ENCODE measurements at places on chromosomes 3 and 15.

DNA sequence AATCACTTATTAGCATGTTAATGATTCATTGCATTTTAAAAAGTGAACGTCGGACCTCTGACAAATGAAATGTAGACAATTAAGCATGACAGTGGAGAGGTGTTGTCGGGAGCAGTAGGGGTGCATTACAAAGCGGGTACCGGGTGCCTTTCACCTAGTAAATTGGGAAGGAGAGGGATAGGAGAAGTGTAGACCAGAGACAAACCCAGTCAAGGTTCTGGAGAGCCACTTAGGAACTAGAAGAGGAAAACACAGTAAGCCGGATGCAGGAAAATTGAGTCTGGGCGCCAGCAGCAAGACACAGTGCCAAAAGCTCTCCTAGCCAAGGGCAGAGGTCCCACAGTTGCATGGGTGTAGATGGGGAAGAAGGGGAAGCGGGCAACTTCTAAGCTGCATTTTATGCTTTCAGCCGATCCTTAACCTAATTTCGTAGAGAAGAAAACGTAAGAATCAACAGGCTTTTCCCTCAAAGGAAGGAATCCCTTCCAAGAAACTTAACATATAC is 3.1 kb upstream of the CERS3 start:
- DNase-seq, result no peak

- no peak for DNase-seq
Observed at GRCh38 chr15:89018207-89018606, 70.0 kb upstream of the ABHD2 start.

DNA sequence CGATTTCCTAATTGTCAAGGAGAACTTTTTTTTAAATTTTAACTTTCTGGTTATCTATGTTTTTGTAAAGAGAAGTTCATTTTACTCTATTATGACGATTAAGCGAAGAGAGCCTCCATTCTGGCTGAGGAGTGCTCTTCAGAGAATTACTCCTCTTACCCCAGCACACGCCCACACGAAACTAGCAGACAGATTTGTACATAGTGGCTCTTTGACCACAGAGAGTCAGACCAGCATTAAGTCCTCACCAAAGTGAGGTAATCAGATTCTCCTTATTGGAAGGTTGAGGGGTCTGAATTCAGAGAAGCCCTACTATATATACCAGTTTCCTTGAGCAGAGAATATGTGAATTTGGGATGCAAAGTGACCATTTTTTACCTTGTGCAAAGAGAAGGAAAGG is 204.8 kb upstream of the TSC22D2 start:
- DNase-seq, result no peak

DNA sequence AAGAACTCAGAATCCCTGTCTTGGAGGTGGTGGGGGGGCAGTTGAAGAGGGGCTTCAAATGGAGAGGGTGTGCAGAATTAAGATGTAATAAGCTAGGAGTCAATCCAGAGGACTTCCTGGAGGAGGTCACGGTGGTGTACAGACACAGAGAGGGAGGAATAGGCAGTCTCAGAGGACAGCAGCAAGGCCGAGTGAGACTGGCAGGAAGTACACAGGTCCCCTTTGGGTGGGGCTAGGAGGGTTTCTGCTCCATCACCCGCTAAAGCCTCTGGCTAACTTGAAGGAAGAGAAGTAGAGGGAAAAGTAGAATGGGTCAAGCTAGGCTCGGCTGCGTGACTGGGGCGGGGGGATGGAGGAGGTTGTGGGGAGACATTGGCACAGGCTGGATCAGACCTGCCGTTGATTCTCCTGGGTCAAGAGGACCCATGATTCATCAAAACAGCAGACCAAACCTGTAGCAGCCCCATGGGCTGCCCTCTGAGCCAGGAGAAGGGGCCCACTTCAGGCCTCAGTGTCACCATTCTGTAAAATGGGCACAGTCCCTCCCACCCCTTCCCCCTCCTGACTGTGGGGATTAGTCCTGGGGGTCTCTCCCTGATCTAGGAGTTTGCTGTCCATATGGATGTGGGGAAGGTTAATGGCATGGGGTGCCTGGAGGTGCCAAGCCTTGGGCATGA is 16.9 kb downstream of the CSPG4 start:
- DNase-seq, result no peak

DNA sequence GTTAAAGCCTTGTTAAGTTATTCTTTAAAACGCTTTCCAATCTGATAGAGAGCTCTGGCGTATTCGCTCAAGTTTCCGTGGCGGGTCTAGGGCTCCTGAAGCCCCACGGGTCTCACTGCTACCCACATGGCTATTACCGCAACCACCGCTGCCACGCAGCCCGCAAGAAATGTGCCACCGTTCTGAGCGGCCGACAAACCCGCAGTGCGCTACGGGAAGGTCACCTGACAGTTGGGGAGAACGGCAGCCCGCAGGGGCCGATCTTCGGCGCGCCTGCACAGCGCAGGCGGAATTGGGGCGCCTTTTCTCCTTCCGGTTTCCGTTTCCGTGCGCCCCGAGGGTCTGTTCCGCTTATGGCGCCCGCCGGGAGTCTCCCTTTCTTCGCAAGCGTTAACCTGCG is 76.6 kb upstream of the SNRPN start:
- DNase-seq, result no peak

DNA sequence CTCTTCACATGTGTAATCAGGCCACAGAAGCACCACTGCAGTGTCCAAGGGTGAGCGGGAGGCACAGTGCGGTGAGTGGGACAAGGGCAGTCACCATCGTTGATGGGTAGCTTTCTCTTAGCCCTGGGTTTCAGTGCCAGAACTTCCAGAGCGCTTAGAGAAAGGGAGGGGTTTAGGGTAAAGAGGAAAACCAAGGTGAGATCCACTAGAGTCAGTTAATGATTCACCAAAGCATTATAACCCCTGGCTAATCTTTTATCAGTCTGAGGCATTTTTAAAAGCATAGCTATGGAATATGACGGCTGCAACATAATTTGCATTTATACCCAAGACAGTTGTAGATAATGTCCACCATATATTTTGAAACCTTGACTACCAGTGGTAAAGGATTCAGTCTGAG is 94.8 kb downstream of the SHQ1 start:
- DNase-seq, result no peak

DNA sequence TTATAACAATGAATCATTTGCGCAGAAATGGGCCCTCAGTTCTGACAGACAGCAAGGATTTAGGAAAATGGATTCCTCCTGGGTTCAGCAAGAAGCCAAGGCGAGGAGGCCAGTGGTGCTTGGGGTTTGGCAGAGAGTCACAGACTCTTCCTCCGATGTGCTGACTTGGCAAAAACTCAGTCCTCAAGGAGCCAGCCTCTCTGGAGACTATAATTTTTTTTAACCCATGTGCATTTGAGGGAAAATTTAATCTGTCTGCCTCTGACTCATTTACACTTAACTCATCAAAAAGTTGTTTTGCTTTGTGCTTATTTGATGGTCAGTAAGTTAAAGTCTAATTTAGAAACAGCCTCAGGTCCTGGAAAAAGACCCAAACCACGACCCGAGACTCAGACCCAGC is 34.2 kb upstream of the SLC24A5 start:
- no peak for DNase-seq

GRCh38 chr15:32918547-32918946 is 200.7 kb downstream of the GREM1 start:
- DNase-seq, result no peak

- no peak for DNase-seq
Observed at GRCh38 chr3:21042184-21042583, 708.8 kb downstream of the ZNF385D start.

- DNase-seq, result no peak
Observed at GRCh38 chr3:57735405-57735804, 20.7 kb upstream of the SLMAP start.

DNA sequence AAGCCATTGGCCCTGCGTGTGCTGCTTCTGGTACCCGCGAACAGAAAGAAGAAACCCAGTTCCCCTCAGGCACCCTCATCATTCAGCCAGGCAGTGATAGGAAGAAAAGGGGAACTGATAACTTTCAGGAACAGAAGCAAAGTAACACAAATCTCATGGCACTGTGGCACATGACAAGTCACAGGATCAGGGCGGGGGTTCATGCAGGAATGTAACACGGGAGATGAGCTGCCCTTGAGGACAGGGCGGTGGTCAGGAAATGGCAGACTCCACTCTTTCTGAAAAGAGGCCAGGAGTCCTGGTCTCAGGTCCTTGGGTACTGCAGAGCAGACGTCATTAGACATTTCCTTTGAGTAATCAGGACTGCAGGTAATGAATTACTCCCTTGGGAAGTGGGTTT is 95.5 kb downstream of the CCNL1 start:
- DNase-seq, result no peak

- no peak for DNase-seq
Observed at GRCh38 chr3:176469694-176470205, 727.5 kb downstream of the TBL1XR1 start.

GRCh38 chr15:90665288-90666134 is 51.6 kb upstream of the BLM start:
- DNase-seq, result no peak

- no peak for DNase-seq
Observed at GRCh38 chr3:13121553-13122001, 48.3 kb upstream of the IQSEC1 start.

DNA sequence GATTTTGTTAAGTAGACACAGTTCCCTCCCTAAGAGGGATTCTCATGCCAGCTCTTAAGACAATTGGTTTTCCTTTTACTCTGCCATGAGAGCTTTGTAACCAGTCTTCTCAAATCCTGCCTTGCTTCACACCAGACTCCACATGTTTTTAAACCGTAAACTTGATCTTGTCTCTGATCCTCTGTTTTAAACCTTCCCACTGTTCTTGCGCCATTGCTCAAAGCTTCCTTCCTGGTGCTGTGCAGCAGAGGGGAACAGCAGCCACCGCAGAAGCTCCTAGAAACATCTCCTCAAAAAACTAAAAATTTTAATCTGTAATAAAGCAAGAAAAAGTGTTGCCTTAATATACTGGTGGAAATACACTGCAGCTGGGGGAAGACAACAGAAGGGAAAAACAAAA is 154.5 kb upstream of the SATB1 start:
- no peak for DNase-seq

- no peak for DNase-seq
Observed at GRCh38 chr3:160931474-160931873, 173.7 kb downstream of the B3GALNT1 start.

- no peak for DNase-seq
Observed at GRCh38 chr3:142029052-142029642, 120.2 kb downstream of the TFDP2 start.

- peak; percentile 92 for DNase-seq
Observed at GRCh38 chr15:40038638-40039543, at the start of gene SRP14. SRP14 (minus strand) TSS chr15:40039181; CDS start chr15:40039116, 65 bp downstream.
